ENCODE measurements at places on chromosomes 1 and 21. TPM values are rescaled to one million over a fixed set of nuclear protein-coding genes. Genes with fewer than 3 reads are reported as not detected.
A peak's percentile ranks its signal among the peaks of the same experiment; 100 is the strongest.

Gene LPAR3
- total RNA-seq, result 1.2 TPM

DNA sequence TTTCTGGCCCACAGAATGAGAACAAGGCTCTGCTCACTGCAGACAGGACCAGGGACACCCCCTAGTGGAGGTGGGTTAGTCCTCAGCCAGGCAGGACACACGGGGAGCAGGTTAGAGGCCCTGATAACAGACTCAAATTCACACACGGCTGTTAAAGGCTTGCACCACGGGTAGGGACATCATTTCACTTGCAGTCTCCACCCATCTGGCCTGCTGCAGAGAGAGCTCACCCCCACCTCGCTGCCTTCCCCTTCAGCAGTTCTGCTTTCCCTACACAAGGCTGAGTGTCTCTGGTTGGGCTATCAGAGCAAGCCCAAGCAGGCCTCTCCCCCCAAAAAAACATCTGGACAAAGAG is 20.6 kb downstream of the MEF2D start:
- no peak for DNase-seq

GRCh38 chr1:108009603-108010195 is 44.7 kb upstream of the VAV3 start:
- DNase-seq, result peak; percentile 30

- DNase-seq, result no peak
Observed at GRCh38 chr21:29582855-29583254, 284.1 kb downstream of the BACH1 start.

- DNase-seq, result no peak
Observed at GRCh38 chr21:42142141-42142540, 71.0 kb downstream of the UMODL1 start.

DNA sequence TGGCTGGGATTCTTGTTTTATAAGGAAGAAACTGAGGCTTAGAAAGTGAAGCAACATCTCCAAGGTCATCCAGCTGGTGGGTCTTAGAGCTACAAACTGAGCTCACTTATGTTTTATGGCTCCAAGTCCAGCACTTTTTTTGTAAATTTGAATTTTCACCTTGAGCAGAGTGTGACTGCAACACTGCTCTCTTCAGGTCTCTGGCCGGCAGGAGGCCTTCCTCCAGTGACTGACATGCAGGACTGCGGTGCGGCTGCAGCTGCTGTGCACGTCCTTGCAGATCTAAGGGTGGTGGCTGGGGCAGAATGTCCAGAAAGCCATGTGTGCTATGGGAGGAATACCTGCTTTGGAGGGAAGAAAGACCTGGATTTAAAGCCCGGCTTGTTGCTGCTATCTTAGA is 284.2 kb upstream of the POU3F1 start:
- no peak for DNase-seq

DNA sequence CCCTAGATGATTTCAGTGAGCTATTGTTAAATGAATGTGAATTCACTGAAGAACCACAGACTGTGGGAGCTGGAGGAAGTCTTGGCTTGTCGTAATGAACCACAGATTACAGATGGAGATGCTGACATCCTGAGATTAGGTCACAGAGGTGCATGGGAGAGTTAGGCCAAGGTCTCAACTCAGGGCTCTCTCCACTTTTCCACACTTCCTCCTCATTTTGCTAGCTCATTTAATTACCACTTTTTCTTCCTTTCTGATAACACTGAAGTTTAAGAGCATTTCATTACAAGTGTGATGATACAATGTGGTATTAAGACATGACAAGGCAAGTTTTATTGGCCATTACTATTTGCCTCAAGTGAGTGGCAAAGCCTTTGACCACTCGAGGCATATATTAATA is 30.8 kb downstream of the ST6GALNAC3 start:
- no peak for DNase-seq
